ENCODE measurements at places on chromosomes 12 and 14.

DNA sequence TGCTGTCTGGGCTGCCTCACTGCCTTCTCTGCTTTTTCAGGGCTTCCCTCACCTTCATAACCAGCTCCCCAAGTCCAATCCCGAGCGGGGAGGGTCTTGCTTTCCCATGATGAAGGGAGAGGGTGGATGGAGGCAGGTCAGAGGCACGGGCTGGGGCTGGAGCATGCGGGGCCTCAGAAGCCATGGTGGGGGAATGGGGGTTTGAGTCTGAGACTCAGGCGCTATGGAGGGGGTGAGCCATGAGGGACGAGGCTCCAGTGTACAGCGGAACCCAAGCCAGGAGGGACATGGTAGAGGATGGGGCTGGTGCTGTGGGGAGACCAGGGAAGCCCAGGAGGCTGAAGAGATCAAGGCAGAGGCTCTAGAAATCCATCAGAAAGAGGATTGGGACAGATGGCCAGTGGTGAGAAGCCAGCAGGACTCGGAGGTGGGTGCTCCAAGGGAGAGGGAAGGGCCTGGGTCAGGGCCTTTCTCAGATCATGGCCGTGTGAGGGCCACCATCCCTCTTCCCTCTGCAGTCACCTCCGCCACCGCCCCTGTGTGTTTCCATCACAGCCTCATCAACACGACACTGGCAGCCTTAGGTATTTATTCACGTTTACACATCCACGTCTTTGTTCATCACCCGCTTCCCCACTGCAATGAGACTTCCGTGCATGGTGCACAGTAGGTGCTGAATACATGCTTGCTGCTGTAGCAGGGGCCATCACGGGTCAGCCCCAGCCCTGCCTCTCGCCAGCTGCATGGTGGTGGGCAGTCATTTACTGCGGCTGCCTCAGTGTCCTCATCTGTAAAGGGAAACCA lies 144.7 kb downstream of the ADGRD1 start:
- DNase-seq, result no peak

DNA sequence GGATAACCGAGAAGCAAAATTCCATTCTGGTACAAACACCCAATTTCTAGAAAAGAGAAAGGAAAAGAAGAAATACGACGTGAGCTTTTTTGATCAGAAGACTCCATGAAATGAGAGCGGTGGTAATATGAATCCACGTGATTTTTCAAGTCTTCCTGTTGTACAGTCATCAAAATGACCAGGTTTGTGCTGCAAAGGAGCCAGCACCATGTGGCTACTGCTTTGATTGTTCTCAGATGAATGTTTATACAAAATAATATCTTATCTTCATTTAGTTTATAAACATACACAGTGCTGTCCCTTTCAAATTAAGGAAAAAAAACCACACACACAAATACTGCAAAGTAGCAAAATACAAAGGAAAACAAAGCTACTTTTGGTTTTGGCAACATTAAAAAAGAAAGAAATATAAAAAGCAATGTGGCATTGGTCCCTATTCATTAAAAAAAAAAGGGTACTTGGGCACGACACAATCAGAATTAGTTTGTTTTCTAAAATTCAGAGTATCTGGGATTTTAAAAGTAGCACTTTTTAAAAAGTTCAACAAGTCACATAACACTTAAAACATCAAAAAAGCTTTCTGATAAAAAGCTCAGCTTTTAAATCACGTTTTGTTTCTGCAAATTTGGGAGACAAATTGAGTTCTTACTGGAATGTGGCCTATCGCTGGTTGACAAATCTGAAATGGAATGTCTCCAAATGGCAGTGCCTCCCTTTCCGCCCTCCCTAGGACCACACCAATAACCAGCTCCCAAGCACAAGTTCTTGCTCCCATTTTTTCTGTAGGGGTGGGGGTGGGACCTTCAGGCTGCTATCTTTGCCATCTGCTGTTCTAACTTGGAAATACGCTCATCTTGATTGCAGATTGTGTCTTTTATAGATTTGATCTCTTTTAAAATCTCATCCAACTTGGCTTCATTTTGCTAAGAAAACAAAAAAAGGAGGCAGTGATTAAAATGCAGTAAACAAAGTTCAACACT lies 13.2 kb upstream of the SELPLG start:
- DNase-seq, result no peak

GRCh38 chr12:19846574-19846973 lies 407.3 kb downstream of the AEBP2 start:
- DNase-seq, result no peak

- no peak for DNase-seq
Measured at GRCh38 chr12:14560904-14561574, 6.6 kb downstream of the PLBD1 start.

DNA sequence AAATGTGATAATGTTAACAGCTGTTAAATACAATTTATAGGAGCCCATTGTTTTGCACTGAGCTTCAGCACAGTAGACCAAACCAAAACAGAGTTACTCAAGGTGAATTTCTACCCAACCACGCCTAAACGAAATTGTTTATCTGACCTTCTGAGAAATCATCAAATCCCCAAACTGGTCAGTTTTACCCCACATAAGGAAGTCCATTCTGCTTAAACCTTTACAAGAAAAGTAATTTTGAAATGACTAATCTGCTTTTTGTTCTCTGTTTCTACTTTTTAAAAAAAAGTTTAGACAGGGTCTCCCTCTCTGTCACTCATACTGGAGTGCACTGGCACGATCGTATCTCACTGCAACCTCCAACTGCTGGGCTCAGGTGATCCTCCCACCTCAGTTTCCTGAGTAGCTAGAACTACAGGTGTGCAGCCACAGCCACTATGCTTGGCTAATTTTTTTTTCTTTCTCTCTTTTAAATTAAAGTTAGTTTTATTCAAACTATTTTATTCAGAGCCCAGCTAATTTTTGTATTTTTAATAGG lies 1.4 kb upstream of the RNF10 start:
- DNase-seq, result no peak

- no peak for DNase-seq
Measured at GRCh38 chr14:72961579-72962335, 35.5 kb downstream of the DCAF4 start.

- no peak for DNase-seq
Measured at GRCh38 chr12:88529531-88530488, 50.5 kb downstream of the KITLG start.

DNA sequence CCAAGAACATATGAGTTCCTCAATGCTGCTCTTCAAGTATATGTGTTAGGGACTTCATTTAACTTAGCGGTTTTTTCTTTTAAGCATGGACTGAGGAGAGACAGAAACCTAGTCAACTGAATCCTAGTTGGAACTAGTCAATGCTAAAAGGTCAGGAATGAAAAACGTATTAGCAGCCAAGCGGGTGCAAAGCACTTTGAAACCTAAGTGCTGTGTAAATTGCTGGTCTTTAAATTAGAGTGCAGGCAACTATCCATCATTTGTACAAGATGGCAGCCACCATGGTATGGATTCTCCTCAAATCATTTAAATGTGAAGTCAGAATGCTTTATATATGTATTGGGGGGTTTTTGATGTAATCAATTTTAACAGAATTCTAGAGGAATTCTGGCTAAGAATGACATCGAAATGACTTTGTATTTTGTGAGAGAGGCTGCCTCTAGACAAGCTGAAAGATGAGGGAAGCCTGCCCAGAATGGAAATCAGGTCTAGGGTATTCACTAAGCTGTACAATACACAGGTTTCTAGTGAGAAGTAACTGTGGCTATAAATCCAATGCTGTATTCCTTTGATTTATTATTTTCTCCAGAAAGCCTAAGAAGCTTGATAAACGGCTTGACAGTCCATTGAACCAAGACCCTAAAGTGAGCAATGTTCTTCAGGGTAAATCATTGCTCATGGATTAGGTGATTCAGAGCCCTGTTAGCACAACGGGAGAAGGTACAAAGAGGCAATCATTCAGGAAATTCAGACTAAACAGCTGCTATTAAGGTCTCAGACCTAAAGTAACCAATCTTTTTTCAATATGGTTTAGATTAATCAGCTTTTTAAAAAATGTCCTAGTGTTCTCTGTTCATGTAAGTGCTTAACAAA lies 198.8 kb downstream of the ANO2 start:
- DNase-seq, result no peak

DNA sequence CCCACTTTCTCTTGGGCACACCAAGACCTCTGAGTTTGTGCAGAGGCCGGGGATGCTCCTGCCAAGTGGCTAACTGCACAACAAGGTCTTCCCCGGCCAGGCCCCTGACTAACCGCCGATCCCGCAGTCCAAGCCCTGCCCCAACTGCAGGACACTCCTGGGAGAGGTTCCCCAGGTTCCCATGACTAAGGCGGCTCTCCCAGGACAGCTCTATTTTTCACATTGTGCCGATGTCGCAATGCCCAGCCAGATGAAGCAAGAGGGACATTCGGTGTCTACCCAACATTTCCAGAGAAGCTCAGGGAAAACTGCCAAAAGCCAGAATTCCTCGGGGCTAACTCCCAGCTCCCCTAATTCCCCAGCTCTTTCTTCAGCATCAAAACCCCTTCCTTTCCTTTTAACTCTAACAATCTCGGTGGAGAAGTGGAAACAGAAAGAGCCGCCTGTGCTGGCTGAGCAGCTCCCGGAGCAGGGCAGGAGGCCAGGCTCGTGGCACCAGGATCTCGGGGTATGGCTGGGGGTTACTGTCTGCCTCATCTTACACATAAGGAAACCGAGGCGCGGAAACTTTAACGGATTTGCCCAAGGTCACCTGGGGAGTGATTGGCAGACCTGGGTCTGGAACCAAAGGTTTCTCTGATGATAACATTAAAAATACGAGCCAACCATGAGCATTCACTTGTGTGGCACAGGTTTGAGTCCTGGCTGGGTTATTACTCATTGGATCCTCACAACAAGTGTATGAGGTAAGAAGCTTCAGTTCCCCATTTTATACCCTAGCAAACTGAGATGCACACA lies 318.2 kb downstream of the BCL11B start:
- DNase-seq, result no peak

DNA sequence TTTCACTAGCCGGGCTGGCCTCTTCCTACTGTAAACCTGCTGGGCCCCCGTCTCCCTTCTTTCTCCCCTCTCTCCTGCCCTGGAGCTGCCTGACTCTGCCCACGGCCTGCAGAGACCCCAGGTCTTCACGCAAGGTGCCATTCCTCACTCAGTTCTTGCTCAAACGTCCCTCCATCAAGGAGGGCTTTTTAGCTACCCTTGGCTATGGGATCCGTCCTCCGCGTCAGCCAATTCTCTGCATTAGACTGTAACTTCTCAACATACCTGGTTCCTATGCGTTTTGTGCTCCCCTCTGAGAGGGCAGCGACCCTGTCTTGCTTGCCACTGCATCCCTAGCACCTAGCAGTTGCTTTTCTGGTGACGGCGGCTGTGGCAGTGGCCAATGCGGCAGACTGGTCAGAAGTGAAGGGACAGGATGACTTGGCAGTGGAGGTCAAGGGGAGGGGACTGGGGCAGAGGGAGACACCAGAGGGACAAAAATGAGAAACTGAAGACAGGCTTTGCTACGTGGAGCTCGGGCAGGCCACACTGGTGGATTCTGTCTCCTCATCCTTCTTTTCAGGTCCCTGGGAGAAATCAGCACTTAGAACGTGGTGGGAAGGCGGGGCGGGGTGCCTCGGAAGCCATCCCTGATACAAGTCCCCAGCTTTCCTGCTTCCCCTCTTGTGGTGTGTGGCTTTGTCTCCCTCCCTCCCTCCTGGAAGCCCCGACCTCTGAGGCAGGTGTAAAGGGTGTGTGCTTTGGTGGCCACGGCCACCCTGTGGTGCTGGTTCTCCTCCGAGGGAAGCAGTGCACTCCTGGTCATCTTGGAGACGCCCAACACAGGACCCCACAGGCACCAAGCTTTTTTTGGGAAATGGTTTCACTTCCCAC lies 1.8 kb downstream of the B3GNT4 start:
- DNase-seq, result no peak

GRCh38 chr12:65637774-65638173 lies 186.5 kb upstream of the HMGA2 start:
- no peak for DNase-seq

GRCh38 chr14:92040431-92041051 lies 682 bp upstream of the TRIP11 start:
- DNase-seq, result peak; percentile 60

DNA sequence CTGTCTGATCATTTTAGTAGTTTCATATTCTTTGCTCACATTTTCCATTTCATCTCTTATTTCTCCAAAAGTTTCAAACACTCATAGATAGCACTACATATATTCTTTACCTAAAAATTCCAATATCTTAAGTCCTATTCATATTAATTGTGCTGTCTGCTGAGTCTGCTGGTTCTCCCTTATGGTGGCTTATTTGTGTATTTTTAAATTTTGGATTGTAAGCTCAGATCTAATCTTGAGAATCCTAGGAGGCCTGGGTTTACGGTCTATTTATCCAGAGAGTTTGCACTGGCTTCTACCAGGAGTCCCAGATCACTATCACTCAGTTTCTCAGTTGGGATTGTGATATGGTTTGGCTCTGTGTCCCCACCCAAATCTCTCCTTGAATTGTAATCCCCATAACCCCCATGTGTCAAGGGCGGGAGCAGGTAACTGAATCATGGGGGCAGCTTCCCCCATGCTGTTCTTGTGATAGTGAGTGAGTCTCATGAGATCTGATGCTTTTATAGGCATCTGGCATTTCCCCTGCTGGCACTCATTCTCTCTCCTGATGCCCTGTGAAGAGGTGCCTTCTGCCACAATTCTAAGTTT lies 10.2 kb downstream of the NT5DC3 start:
- DNase-seq, result no peak

- no peak for DNase-seq
Measured at GRCh38 chr12:19410211-19410610, 29.1 kb upstream of the AEBP2 start.

DNA sequence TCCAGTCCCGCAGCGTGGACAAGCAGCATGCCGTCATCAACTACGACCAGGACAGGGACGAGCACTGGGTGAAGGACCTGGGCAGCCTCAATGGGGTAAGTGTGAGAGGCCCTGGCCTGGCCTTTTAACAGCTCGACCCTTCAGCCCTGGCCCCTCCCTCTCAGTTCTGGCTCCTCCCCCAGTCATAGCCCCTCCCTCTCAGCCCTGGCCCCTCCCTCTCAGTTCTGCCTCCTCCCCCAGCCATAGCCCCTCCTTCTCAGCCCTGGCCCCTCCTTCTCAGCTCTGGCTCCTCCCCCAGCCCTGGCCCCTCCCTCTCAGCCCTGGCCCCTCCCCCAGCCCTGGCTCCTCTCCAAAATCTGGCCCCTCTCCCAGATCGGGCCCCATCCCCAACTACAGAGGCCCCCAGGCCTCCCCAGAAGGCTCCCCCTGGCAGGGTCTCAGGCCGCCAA lies 11.2 kb downstream of the CEP170B start:
- DNase-seq, result no peak

DNA sequence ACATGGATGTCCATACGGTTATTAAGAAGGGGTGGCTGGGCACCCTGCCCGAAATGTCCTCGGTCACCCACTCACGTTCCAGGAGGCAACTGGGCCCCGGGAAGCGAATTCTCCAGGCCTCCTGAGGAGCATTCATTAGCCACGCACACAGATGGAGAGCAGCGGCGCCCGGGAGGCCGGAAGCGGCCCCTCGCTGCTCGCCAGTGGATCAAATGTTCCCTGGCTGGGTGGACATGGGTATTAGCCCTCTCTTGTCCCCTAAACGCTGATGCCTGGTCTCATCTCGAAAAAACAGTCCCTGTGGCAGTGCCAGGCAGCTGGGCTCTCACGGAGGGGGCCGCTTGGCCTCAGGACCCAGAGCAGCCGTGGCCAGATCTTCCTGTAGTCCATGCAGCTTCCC lies 59.0 kb upstream of the DLK1 start:
- no peak for DNase-seq

- DNase-seq, result no peak
Measured at GRCh38 chr12:11711651-11712327, 62.3 kb downstream of the ETV6 start.
